ENCODE measurements at places on chromosomes 6 and 20.

GRCh38 chr6:138307352-138307751 lies 70.4 kb upstream of the SMIM28 start:
- no peak for DNase-seq

DNA sequence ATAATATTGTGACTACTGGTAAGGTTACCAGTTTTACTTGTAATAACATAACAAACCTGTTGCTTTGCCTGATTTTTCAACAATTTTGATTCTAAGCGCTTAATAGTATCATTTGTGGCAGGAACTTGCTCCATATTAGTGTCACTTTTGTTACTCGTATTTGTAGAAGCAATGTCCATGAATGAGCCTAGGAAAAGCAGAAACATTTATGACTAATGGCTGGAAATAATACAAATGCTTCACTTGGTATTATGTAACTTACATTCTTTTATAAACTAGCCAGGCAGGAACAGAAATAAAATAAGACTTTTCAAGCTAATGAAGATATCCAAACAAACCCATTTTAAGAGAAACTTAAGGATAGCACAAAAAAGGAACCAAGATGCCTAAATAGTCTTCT lies 38.9 kb downstream of the MAP3K7 start:
- DNase-seq: no peak

GRCh38 chr6:110858562-110859214 lies 15.9 kb upstream of the AMD1 start:
- no peak for DNase-seq

GRCh38 chr20:9572670-9573069 lies 58.3 kb downstream of the LAMP5 start:
- DNase-seq: no peak

Measured in activated gamma-delta T cell treated with anti-CD3 and anti-CD28 coated beads, Interleukin-2, amount 50 U/mL, for 16 hours (primary cell).